Activated CD4-positive, alpha-beta T cell treated with anti-CD3 and anti-CD28 coated beads, Interleukin-2, amount 50 U/mL, for 4 hours (primary cell): ENCODE measurements at places on chromosomes 7 and 10.
A peak's percentile ranks its signal among the peaks of the same experiment; 100 is the strongest.

DNA sequence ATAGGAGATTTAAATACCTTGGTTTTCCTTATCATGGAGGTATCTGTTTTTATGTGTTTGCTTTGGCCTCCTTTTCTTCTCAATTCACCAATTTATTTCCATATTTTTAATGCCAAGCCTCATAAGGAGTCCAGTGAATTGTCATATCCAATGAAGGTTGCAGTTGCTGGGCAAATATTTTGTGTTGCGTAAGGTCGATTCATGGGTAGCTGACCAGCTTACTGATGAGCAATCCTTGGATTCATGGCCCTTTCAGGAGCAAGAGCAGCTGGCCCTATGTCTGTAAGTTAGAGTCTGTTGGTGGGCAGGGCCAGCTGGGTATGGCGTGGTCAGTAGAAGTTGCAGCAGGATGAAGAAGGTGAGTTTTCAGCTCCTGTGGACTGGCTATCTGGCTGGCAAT lies 182.9 kb downstream of the PFKFB3 start:
- no peak for DNase-seq

DNA sequence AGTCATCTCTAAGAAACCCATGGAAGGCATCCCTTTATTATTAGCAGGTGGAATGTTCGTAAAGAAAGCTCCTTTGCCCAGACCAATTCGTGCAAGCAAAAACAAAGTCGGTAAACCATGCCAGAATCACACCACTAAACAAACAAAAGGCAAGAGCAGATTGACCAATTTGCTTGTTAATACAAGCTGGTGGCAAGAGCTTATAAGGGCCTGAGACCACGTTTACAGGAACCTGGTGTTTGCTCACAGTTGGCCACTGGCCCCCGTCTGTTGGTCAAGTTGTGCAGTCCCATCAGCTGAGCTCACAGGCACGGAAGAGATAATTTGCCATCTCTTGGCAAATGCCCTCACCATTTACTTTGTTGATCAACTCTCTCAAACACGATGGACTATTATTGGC lies 342.2 kb upstream of the MKI67 start:
- DNase-seq = no peak

GRCh38 chr10:8402576-8402975 lies 348.1 kb downstream of the GATA3 start:
- peak; percentile 22 for DNase-seq

- no peak for DNase-seq
These were observed 102.2 kb downstream of the RNF216 start for GRCh38 chr7:5679048-5679812.

- DNase-seq = no peak
These were observed 3.3 kb upstream of the NPTX2 start for GRCh38 chr7:98613601-98614425.

GRCh38 chr10:1520909-1521565 lies 216.3 kb downstream of the ADARB2 start:
- DNase-seq = no peak

GRCh38 chr7:10618953-10619352 lies 354.7 kb upstream of the PHF14 start:
- no peak for DNase-seq

GRCh38 chr10:934746-935406 lies 3.4 kb upstream of the LARP4B start:
- no peak for DNase-seq

- DNase-seq = no peak
These were observed 43.4 kb downstream of the GRK5 start for GRCh38 chr10:119250641-119251314.

GRCh38 chr10:102157224-102157623 lies 5.0 kb downstream of the NOLC1 start:
- DNase-seq = no peak

DNA sequence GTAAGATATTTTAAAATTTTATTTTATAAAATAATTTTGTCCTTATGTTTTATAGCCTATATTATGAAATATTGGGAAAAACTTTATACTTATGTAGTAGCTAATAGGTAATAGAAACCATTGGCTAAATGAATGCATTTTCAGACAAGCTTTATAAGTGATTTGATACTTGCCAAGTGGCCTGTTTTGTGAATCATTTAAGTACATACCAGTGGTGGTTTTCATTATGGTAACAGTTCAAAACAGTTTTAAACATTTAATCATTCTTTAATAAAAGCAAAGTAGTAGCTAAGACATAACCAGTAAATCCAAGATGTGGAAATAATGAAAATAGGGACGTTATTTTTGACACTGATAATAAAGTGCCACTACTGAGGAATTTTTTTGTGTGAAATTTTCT lies 182.2 kb downstream of the PHF14 start:
- DNase-seq = no peak

DNA sequence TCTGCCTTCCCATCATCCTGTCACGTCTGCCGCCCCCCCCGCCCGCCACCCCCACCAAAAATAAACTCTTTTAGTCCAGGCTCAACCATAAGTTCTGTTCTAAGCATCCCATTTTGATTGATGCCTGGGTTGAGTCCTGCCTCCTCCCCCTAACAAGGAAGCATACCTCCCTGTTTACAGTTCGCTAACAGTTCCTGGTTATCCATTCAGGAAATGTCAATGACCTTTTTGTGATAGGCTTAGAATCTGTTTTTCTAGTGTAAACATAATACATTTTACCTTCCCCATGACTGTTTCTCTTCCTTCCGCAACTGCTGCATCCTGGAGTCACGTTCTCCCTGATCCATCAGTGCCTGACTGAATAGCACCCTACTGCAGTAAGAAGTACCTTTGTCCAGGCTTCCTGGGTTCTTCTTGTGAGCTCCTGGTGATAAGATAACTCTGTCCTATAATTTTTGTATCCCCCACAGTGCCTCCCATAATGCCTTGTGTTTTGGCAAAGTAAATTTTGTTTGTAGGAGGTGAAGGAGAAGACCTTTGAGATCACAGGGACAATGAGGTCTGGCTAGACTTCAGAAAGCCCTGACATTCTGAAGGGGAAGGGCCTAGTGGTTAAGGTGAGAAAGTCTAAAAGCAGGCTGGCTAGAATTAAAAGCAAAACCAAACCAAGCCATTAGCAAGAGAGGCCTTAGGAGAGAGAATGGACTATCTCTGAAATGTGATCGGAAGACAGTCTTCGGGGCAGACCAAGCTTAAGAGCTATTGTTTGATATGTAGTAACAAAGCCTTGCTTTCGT lies 7.3 kb downstream of the AGFG2 start:
- DNase-seq = no peak

GRCh38 chr10:132107186-132107948 lies 41.6 kb downstream of the JAKMIP3 start:
- DNase-seq = no peak

DNA sequence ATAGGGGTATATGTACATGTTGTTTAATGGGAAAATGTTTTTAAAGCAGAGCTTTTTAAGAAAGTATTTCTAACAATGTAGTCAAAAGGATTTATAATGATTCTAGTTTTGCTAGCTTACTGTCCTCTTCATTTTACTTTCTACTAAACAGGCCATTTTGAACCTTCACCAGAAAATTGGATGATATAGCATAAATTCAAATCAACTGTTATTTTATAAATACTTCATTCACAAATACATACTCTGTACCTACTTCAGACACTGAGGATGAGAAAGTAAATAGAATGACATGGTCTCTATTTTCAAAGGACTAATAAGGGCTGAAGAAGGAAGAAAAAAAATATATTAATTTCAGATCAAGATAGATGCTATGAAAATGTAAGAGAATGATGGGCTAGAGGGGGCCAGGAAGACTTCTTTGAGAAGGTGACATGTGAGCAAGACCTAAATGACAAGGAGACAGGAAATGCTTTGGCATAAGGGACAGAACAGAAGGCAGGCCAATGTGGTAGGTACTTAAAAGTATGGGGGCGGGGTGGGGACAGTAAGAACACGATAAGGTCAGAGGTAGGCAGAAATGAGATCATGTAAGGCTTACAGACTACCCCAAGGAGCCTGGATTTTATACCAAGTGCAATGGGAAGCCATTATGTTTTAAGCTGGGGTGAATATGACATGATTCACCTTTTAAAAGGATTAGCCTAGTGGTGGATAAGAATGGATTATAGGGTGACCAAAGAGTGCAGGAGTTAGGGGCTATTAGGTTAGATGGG lies 5.2 kb downstream of the NAMPT start:
- no peak for DNase-seq

DNA sequence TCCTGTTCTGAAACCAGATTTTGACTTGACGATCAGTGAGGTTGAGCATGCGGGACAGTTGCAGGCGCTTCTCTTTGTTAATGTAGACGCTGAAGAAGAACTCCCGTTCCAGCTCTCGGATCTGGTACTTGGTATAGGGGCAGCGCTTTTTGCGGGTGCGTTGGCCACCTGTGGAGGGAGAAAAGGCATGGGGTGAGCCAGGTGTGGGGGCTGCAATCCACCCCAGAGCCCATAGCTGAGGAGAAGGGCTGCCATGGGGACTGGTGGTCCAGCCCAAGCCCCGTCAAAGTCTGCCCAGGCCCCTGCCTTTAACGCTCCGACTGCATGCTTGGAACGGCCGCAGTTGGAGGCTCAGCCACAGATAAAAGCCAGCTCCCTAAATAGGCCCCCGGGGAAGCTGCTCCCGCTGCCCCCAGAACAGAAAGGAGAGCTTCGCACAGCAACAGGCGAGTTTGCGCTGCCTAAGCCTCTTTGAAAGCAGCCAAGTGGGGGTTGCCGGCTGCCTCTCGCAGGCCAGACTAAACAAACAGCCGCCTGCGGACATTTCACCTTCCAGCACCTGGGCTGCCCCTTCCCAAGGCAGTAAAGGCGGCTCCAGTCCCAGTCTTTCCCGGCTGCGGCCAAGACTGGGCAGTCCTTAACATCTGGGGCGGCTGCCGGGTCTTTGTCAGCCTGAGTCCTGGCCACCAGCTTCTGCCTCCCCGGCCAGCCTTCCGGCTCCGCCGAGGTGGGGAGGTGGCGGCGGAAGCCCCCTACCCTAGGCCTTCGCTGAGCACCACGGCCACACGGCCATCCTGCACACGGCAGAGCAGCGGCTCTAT lies 2.0 kb downstream of the HOXA11 start:
- no peak for DNase-seq

- DNase-seq = no peak
These were observed 676 bp downstream of the PLAC9 start for GRCh38 chr10:80133206-80133605.

GRCh38 chr10:118948786-118949185 lies 80.7 kb upstream of the NANOS1 start:
- DNase-seq = no peak

- no peak for DNase-seq
These were observed 19.3 kb upstream of the TOMM7 start for GRCh38 chr7:22841954-22842353.

DNA sequence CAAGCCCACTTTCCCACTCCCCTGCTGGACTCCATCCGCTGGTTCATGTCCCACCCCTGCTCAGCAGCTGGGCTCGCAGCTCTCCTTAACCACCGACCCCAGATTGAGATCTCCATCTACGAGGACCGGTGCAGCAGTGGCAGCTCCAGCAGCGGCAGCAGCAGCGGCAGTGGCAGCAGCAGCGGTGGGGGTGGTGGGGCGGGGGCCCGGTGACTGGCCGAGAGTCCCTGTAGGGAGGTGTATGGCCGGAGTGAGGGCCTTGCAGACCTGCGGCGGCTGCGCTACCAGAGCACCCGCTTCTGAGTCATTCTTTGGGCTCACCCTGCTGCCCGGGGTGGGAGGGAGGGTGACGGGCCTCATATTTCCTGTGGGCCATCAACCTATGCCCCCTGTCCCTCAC lies 15.8 kb downstream of the GOLGA7B start:
- DNase-seq = no peak

- no peak for DNase-seq
These were observed 139.3 kb downstream of the TWIST1 start for GRCh38 chr7:18978108-18978495.

GRCh38 chr10:132943791-132944404 lies 1.5 kb upstream of the CFAP46 start:
- no peak for DNase-seq

DNA sequence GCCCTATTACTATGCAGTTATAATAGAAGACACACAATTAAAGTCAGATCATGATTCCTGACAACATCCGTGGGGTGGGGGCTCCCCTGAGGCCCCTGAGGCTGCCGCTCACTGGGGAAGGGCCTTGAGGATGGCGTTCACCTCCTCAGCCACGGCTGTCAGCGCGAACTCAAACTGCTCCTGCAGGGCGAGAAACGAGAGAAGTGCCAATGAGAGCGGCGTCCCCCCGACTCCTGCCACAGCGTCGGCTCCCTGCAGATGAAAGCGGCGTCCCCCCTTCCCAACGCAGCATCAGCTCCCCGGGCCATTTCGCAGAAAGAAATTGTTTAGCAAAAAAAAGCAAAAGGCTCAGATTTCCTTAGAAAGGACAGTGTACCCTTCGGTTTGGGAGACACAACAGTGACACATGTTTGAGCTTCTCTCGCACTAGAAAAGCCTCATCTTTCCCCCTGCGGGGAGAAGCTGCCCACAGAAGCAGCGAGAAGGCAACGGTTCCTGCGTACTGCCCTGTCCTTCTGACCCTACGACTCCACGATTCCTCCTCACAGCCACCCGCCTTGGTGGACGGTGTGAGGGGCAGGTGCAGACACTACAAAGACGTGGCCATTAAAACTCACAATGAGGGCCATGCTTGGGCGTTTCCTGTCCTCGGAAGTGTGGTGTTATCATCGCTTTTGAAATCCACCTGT lies 203.9 kb downstream of the DNAJB6 start:
- no peak for DNase-seq

- DNase-seq = no peak
These were observed 79.6 kb downstream of the SLIT1 start for GRCh38 chr10:97106207-97106606.

DNA sequence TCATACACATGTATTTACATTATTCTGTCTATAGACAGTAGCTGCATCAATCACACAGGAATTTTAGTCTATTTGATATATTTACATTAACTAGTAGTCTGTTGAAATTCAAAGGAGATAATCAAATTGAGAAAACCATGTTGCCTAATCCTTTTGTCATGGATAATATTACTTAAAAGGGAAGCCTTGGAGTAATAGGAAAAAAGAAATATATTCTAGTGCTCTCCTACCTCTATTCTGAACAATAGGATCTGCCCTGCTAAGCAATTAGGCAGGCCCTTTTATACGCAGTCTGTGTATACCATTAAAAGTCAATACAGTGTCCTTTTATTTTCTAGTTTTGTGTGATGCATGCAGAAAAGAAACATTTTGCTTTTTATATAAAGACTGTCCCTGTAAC lies 24.5 kb downstream of the UMAD1 start:
- DNase-seq = no peak

GRCh38 chr10:78953799-78954297 lies 114.9 kb upstream of the ZMIZ1 start:
- DNase-seq = no peak

DNA sequence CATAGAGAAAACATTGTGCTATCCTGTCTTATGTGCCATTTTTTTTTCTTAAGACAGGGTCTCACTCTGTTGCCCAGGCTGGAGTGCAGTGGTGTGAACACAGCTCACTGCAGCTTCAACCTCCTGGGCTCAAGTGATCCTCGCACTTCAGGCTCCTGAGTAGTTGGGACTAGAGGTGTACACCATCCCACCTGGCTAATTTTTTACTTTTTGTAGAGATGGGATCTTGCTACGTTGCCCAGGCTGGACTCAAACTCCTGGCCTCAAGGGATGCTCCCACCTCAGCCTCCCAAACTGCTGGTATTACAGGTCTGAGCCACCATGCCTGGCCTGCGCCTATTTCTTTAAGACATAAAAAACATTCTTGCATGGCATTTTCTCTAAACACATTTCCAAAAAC lies 20.6 kb downstream of the LYZL1 start:
- no peak for DNase-seq

GRCh38 chr10:130236711-130237110 lies 100.5 kb downstream of the GLRX3 start:
- no peak for DNase-seq
